Sigmoid colon (tissue), 7 donors: ENCODE measurements at places on chromosomes 11 and 22.
A peak's percentile ranks its signal among the peaks of the same experiment; 100 is the strongest.

GRCh38 chr22:41831828-41832552, 915 bp upstream of the SREBF2 start:
- DNase-seq, result no peak

DNA sequence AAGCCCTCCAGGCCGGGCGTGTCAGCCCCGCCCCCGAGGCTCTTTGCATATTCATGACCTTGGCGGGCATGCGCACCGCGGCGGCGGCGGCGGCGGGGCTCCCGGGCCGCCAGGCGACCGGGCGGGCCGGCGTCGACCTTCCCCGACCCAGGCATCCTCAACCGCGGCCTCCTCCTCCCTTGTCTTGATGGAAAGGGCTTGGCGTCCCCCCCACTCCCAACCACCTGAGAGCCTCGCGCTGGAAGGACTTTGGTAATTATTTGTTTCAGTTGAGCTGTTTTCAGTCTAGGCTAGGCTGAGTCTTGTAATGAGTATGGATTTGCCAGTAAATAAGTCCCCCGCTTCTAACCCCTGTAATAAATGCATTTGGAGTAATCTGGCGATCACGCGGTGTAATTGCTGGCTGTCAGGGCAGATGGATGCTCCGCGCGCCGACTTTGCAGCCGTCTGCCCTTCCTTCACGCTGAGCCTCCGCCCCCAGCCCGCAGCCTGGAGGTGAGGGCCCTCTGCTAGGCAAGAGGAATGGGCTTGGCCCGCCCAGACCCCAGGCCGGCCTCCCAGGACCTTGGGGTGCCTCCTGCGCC, 25.2 kb downstream of the FLRT1 start:
- no peak for DNase-seq

GRCh38 chr11:10601837-10602236, 33.4 kb upstream of the LYVE1 start:
- DNase-seq, result peak; percentile 79

DNA sequence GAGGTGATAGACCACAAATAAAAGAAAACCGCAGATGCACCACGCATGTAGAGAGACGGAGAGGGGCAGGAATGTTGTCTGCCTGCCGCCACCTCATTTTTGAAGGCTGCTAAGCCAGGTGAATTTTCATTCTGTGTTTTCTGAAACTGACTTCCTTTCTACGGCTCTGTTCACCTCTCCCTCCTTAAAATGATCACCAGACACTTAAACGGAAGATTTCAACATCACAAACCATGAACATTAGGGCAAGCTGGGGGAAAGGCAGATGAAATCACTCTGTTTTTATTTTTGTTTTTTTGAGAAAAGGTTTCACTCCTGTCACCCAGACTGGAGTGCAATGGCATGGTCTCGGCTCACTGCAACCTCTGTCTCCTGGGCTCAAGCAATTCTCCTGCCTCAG, 232.4 kb downstream of the MIAT start:
- DNase-seq, result no peak

DNA sequence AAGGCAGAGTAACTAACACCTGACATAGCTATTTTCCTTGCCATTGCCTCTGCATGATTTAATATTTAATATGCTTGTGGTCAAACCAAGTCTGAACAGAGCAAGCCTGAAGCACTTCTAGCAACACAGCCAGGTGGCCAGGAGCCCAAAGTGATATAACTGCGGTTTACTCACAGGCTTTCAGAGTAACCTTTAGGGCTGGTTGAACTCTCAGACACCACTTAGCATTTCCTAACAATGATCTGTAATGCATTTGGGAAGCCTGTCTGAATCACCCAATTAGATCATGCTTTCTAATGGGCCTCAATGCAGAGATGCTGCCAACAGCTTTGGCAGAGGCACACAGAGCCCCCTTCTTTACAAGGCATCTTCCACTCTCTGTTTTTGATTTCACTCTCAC, 96.1 kb downstream of the FDX1 start:
- DNase-seq, result no peak

- no peak for DNase-seq
These were observed 16.9 kb downstream of the MRGPRG start for GRCh38 chr11:3201677-3202181.

GRCh38 chr11:8838248-8838647, 72.7 kb upstream of the AKIP1 start:
- DNase-seq, result peak; percentile 46

- DNase-seq, result peak; percentile 55
These were observed at the start of gene GUCY1A2 for GRCh38 chr11:107018219-107018901. Gene GUCY1A2 (minus strand): TSS chr11:107018476. CDS start chr11:107018055, 421 bp downstream.

DNA sequence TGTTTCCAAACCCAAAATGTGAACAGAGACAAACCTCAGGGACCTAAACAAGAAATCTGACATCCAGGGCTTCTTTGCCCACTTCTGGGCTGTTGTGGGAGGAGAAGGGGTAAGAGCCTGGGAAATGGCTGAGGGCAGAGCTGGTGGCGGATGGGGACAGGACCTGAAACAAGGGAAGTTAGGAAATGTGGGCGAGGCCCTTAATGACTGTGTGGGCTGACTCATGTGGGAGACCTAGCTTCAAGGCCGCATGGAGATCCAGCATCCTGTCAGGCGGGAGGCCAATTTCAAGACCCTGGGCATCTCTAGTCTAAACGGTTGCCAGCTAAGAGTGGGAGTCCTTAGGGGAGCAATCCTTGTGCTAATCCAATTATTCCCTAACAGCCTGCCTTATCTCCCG, 2.1 kb upstream of the OAF start:
- peak; percentile 86 for DNase-seq

DNA sequence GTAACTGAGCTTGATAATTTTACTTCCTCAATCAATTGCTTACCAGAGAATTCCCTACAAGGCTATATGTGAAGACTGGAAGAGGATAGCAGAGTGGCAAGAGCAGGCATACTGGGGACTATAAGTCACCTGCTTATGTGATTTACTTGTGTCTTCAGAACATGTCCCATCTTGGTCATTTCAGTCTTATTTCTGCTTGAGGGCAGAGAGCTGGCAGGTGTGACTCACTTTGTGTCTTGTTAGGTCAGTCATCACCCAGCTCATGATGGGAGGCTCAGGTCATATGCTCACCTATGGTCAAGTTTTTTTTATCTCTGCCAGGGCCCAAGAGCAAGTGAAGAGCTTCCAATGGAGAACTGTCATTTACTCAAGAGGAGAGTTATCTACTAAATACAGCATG, 6.2 kb downstream of the SRSF8 start:
- no peak for DNase-seq

DNA sequence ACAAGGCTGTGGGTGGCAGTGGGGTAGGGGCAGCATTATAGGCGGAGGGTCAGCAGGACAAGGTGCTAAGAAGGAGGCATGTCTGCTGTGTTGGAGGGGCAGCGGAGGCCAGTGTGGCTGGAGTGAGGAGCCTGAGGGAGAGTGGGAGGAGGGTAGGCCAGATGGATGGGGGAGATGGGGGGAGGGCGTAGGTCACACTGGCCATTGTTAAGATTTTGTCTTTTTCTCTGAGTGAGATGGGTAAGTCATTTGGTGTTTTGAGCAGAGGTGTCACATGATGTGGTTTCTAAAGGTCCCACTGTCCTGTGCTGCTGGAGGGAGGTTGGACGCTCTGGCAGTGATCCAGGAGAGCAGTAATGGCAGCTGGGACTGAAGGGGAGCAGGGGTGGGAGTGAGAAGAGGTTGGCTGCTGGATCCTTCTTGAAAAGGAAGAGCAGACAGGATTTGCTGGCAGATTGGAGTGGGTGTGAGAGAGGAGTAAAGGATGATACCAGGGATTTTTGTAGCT, 9.8 kb downstream of the PPP6R3 start:
- no peak for DNase-seq

DNA sequence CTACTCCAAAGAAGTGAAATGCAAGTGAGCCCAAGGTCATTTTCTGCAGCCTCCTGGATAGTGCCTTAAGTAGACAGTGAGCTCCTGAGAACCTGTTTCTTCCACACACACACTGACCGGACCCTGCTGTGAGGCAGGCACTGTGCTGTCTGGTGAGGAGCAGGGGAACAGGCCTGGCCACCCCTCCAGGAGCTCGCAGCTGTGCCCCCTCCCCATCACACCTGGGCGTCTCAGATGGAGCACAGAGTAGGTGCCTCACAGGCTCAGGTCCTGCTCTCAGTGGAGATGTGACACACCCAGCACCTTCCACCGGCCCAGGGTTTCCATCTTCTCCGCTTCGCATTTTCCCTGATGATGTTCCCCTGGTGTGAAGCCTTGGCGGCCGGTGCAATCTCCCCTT, 174.9 kb downstream of the ST3GAL4 start:
- DNase-seq, result no peak

DNA sequence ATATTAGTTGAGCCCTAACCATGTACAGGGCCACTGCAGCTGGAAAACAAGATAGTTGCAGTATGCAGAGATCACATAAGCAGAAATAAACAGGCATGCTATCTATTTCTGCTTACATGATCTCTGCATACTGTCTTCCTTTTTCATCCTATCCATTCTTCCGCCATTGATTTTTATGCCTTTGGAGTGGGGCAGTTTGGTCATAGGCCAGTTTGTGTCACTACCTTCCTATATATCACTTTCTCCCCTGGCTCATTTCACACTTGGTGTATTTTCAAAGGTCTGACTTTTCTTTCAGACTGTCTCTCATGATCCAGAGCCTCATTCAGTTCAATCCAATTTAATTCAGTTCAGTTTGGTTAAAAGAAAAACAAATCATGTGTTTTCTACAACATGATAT, 829.6 kb downstream of the KCNA4 start:
- DNase-seq, result no peak

DNA sequence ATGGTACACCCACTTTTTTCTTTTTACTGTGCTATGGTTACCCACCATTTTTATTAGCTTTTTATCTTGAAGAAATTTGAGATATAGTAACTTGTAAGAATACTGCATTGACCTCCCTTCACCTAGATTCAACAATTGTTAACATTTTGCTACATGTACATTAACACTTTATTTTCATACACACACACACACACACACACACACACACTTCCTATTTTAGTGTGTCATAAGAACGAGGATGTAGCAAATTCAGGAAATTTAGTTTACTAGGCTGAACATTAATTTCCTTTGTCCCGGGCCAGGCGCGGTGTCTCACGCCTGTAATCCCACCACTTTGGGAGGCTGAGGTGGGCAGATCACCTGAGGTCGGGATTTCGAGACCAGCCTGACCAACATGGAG, 1.1 kb upstream of the ATP6V1E1 start:
- no peak for DNase-seq

DNA sequence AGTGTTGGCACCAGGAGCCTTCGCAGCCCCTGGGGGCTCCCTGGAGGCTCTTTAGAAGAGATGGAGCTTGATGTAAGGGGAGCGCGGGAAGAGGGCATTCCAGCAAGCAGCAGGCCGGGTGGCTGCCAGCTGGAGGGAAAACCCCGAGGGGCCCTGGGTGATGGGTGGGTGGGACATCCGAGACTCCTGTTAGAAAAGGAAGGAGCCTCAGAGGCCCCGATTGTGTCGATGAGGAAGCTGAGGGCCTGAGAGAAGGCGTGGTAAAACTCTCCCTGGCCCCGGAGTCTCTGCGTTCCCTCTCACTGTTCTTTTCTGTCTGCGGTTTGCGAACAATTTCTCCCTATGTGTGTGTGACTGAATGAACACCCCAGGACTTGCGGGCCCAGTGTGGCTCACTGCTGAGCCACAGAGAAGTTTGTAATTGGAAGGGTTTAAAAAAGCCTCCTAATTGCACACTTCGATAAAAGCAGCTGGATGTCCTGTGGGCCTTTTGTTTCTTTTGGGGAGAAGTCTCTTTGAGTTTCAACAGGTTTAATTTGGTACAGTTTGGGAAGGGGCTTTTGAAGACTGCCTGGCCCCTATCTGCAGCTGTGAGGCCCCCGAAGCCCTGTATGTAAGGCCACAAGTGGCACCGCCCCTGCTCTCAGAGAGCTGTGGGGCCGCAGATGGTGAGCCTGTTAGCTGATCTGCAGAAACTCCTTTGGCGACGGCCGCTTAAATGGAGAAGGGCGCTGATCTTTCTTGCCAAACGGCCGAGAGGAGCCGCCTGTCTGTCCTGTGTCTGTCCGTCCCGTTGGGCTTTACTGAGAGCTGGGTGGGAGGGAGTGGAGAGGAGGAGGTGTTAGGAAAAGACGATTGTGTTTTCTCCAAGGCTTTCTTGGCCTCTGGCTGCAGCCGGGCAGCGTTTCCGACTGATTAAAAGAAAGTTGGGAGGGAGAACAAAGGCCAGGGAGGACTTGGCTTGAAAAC, 2.0 kb downstream of the FBLN1 start:
- DNase-seq, result no peak

GRCh38 chr11:104870910-104871309, 27.4 kb downstream of the CASP12 start:
- no peak for DNase-seq

DNA sequence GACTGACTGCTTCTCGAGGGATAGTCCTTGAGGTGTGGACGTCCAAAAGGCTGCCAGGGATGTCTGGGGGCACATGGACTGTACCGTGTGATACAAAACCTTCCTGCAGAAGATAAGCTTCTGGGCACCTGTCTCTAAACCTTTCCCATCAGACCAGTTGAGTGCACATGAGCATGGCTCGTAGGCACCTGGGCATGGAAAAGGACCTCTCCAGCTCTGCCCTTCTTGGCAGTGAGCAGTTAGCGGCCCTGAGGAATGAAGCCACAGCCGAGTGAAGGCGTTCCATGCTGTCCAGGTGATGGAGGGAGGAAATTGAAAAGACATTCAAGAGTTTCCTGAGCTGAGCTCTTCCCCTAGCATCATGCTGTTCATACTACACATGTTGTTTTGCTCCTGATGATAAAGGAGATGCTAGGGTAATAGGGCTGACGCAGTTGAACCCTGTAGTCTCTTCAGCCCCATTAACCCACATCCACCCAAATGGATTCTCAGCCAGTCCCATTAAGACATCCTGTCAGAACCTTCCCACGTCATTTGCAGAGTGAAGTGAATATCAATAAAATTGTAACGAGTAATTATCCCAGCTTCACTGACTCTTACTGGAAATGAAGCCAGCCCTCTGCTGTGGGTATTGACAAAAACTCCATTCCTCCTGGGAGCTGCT, 138.6 kb downstream of the KIRREL3 start:
- no peak for DNase-seq

DNA sequence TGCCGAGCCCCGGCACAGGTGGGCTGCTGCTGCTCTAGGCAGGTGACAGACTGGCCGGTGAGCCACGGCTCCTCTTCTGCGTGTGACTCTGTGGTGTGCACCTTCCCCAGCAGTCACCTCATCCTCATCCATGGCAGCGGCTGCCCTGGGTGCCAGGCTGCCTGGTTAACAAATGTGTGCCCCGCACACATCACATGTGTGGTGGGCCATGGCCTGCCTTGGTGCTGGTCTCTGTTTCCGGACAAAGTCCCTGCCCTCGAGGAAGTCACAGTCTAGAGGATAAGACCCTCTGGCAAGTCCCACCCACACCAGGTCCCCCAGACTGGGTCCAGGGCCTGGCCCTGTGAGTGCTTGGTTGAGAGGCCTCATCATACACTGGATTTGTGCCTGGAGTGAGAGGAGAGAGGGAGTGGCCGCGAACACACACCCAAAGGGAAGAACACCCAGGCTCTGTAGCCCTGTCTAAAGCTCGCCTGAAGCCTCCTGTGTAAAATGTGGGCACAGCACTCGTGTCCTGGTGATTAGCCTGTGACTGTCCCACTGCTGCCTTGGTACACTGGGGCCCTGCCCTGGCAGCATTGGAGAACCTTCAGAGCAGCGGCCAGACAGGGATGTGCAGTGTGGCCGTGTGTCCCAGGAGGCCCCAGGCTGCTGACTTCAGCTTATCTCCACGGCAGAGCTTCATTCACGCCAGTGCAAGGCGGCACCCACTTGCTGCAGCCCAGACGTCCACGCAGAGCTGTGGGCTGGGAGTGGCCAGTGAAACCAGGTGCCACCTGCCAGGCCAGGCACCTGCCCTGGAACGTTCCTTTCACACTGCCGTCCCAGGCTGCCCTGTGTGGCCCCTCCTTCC, 269.9 kb downstream of the TBC1D22A start:
- DNase-seq, result peak; percentile 55

- DNase-seq, result no peak
These were observed 16.9 kb downstream of the SMCO4 start for GRCh38 chr11:93526346-93526633.
